ENCODE measurements at places on chromosomes 3 and 15.

GRCh38 chr3:5388091-5388490 is 200.6 kb downstream of the EDEM1 start:
- DNase-seq: no peak

- DNase-seq: no peak
These were observed 46.5 kb downstream of the PTPN9 start for GRCh38 chr15:75532413-75533250.

GRCh38 chr3:140166861-140167599 is 232.0 kb downstream of the CLSTN2 start:
- no peak for DNase-seq

DNA sequence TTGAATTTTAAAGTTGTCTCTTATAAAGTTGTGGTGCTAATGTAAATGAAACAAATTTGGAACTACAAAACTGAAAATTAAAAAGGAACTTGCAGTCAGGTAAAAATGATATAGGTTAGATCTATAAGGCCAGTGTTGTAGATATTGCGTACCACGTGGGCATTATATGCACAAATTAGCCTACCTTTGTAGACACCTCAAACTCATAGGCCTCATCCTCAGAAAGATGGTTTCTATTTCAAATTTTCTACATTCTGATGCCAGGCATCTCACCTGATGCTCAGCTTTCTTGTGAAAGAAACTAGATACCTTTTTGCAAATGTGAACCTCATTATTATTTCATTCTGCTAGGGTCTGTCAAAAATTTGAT is 25.6 kb downstream of the TMEM207 start:
- no peak for DNase-seq

- DNase-seq: no peak
These were observed 631.0 kb upstream of the GRM7 start for GRCh38 chr3:6229778-6230410.

DNA sequence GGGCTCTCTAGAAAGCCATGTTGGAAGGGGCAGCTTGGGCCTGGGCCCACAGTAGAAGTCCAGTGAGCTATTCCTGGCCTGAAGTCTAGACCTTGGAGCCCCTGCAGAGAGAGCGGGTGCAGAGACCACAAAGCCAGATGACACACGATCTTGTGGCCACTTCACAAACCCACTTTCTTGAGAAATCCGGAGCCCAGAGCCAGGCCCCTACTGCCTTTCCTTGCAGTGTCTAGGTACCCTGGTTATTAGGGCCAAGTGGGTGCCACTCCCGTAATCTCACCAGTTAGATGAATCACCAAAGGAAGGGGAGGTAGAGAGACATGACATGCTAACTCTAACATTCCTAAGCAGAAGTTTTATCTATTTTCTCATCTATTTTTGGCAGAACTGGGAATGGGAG is 72.5 kb upstream of the ADAMTSL3 start:
- no peak for DNase-seq

GRCh38 chr3:169327546-169328356 is 335.8 kb downstream of the MECOM start:
- DNase-seq: no peak

GRCh38 chr3:65811086-65811761 is 227.5 kb downstream of the MAGI1 start:
- DNase-seq: no peak

GRCh38 chr3:75048650-75049049 is 434.2 kb upstream of the CNTN3 start:
- DNase-seq: no peak

- no peak for DNase-seq
These were observed 614.8 kb upstream of the ZNF717 start for GRCh38 chr3:76400141-76400540.

DNA sequence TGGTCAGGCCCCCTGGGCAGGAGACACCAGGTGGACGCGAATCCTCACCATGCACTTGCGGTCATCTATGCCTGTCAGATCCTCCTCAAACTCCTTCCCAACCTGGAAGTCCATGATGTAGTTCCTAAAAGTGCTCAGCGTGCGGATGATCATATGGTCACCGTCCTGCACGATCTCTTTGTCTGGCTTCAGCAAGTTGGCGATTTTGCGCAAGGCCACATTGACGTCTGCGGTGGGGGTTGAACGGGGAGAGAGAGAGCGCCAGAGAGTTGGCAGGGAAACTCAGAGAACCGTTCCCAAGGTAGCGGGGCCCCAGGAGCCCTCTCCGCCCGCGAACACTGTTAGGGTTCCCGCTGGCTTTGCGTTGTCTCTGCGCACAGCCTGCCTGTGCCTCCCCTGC is 809 bp downstream of the RBP1 start:
- no peak for DNase-seq

- DNase-seq: no peak
These were observed 217.0 kb downstream of the P3H2 start for GRCh38 chr3:189903562-189904250.

Measured in cortex of kidney (tissue), 1 donor.